Right atrium auricular region (tissue), 2 donors: ENCODE measurements at places on chromosomes 2 and 18. TPM values are rescaled to one million over a fixed set of nuclear protein-coding genes. Genes with fewer than 3 reads are reported as not detected.

DNA sequence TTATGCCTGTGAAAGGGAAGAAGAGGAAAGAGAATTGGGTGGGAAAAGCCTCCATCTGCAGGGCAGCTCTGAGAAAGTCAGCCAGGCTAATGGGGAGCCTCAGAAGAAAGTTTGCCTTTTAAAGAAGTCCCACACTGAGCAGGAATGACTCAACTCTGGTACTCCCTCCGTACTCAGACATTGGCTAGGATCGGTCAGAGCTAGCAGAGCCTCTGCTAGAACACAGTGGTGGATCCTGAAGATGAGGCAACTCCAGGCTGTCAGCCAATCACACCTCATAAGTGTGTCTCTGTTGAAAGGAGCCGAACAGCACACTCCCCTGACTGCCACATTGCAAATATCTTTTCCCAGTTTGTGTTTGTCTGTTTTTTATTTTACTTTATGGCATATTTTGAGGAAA, 96.9 kb downstream of the HNRNPLL start:
- DNase-seq: peak; percentile 76

Gene DSC1
- 75.3 TPM for total RNA-seq

DNA sequence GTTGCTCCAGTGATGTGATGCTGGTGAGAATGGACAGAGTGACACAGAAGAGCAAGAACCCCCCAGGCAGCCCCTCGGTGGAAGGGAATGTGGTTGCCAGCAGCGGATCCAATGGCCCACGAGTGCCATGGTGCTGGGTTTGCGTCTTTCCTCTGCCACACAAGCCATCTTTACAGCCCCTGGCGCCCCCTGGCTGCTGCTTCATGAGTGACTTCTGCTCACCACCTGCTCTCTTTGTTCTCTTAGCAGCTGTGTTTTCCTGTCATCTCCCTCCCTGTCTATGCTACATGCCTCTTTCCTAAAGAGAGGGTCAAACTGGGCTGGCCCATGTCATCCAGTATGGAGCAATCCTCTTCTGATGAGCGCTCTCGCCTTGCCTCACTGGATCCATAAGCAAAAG, 300.0 kb upstream of the SMIM21 start:
- no peak for DNase-seq

- no peak for DNase-seq
Observed at GRCh38 chr2:150676747-150677383, 189.4 kb upstream of the RND3 start.

DNA sequence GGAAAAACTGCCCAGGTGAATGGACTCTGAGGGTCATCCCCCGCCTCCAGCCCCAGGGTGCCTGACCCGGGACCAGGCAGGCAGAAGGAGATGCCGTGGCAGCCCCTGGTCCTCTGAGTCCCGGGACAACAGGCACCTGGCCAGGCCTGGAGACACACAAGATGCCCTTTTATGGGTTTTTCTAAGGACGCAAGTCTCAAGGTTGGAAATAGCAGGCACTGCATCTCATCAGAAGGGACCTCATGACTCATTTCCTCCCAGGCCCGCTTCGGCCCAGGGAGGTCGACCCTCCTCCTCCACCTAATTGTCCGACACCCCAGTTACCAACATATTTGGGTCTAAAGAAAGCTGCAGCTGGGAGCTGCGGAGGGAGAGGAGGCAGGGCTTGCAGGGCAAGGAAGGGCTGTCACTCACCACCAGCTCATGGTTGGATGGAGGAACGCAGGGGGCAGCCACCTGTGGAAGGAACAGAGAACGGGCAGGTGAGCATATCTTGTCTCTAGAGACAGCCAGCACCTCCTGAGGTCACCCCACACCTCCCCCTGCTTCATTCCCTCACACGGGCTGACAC, 82.9 kb downstream of the TNS1 start:
- DNase-seq: no peak

DNA sequence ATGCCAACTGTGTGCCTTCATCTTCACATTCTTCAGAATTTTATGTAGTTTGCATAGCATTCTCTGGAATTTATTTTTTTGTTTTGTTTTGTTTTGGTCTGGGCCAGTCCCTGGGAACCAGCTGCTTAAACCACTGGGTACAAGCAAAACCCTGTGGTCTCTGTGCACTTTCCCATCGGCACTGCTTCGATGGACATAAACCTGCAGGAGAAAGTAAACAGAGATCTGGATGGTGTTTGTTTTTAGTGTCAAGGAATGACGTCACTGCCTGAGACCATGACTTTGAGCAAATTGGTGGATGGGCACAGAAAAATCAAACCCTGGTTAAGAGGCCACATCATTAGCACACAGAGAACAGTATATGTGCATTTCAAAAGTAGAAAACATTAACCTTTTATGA, 64.7 kb upstream of the RASGRP3 start:
- no peak for DNase-seq

Gene IL1RN
- total RNA-seq: 0.41 TPM

Gene RNMT
- 28.9 TPM for total RNA-seq

Gene CFC1
- total RNA-seq: not detected

DNA sequence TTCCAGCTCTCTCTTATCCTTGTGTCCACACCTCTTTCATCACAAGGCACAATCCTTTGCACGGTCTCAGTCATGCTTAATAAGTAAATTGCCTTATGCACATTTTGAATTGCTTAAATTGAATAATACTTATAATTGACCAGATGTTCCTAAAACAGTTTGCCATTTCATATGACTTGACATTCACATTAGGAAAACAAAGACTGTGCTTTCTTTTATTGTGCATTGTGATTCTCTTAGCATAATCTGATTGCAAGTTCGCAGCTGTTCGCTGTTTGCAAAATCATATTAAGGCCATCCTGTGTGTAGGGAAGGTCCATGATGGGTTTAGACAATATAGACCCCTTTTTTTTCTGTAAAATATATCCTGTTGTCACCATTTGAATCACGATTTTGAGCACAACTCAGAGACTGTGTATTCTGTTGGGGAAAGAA, 75.6 kb downstream of the RNF144A start:
- DNase-seq: no peak

DNA sequence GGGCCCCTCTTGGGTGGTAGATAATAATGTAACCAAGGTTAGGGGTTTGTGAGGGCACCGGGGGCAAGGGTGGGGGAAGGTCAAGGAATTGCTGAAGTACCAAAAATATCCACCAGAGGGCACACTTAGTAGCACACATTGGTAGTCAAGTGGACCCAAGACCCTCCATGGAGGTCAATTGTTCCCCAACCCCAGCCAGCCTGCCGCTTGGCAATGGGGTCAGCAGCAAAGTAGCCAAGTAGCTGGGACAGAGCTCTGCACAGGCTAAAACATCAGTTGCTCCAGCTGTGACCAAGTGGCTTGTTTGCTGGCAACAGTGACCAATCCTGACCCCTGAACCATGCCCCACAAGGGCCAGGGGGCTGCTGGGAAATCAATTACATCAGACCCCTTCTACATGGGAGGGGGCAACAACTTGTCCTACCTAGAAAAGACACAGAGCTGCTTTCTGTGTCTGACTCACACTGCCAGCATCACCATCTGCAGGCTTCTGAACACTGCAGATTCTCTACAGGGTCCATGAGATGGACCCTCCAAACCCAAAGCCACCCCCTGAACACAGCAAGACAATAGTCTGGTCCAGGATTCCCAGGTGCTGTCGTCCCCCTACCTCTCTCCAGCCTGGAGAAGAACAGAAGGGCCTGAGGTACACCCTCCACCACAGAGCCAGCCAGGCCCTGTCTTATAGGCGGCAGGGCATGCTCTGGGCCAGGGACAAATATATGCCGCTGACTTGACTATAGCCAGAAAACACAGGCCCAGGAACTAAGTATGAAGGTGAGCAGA, 76.0 kb downstream of the EMX1 start:
- DNase-seq: peak; percentile 56

GRCh38 chr2:216689397-216689796, 6.0 kb downstream of the IGFBP5 start:
- DNase-seq: no peak

Gene KIF5C
- 1.6 TPM for total RNA-seq

Gene ERMN
- total RNA-seq: not detected

Gene FHL2
- 356 TPM for total RNA-seq

GRCh38 chr2:50615291-50615690, 416.6 kb downstream of the NRXN1 start:
- no peak for DNase-seq

- no peak for DNase-seq
Observed at GRCh38 chr2:2045141-2045540, 285.9 kb downstream of the MYT1L start.

DNA sequence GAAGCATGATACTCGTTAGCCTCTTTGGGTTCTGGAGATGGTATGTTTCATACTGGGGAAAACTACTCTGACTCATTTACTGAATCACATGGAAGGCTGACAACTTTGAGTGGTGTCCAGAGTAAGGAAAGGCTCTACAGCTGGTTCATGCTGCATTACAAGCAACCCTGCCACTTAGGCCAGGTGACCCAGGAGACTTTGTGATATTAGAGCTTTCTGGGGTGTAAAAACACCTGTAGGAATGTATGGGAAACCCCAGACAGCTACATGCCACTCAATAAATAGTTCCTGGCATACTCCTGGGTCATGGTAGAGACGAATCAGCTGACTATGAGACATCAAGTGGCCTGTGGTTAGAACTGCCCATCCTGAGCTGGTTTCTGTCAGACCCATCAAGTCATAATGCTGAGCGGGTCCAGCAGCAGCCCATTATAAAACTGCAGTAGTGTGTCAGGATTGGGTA, 21.3 kb upstream of the TCF7L1 start:
- no peak for DNase-seq

- no peak for DNase-seq
Observed at GRCh38 chr2:10424916-10425505, 23.1 kb downstream of the ODC1 start.

DNA sequence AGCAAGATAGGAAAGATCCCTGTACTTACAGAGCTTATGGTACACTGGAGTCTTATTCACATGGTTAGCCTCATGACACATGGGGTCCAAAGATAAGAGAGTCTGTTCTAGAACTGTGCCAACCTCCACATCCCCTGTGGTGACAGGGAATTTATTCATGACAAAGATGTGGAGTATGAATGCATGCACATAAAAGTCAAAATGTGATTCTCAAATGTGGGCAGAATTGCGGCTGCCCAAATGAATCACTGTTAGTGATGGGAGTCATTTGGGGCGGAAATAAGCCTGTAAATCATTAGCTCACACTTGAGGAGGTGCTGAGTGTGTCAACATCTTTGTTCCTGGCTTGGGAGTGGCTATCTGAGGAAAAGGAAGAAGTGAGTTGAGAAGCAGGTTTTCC, 560.6 kb downstream of the SLC4A3 start:
- no peak for DNase-seq

Gene IGFBP5
- total RNA-seq: 169 TPM

DNA sequence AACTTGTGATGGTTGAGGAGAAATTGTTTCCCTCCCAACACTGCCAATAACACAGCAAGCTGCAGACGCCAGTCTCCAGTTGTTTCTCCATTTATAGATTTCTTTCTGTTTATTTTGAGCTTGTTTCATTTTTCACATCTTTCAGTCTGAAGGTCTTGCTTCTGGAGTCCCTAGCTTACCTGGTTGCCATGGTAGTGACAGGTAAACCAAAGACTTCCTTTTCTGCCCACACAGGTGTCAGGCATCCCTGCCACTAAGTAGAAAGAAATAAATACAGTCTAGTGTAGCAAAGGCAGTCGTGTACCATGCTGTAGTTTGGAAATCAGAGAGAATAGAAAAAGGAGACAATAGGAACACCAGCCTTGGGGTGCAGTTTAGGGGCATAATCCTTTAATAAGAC, 82.8 kb downstream of the MARCHF4 start:
- DNase-seq: no peak

DNA sequence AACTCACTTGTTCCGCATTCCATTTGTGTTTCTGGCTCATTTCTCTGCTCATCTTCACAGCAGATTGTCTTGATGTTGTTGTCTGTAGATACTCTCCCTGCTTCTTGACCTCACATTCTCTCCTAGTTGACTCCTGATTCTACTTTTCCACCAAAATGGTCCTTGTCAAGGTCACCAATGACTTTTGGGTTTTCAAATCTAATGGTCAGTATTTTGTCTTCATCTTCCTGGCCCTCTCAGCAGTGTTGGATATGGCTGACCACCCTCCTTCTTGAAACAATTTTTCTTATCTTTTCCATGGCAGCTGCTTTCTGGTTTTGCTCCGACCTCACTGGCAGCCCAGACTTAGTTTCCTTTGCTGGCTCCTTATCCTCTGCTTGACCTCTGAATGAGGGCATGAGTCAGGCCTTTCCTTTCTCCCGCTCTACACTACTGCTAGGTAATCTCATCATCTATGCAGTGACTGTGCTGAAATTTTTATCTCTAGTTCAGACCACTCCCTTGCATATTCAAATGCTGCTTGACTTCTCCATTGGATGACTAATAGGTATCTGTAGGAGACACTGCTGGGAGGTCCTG, 386.6 kb upstream of the SPRED2 start:
- no peak for DNase-seq

DNA sequence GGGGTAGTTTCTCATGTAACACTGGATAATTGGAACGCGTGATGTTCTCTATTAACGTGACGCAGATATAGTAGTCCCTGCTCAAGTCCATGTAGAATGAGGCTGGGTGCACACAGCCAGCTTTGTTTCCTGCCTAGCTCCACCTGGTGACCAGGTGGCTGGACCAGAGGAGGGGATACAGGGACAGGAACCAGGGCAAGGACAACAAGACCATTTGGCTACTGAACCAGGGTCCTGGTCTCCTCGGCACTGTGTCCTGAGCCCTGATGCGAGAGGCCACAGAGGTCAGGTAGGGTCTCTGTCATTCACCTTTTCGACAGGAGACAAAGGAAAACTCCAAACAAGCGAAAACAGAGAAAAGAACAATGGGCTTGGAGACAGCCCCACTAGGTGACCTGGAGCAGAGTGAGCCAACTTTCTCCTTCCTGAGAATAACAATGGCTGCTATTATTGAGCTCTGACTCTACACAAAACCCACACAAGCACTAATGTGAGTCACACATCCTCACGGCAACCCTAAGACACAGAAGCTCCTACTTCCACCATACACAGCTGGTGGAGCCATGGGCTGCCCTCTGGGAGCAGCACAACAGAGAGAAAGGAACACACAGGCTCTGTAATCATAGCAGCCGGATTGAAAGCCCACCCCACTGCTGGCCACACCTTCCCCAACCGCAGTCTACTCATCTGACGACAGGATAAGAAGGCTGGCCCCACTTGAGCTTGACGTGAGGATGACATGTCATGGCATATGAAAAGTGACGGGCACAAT, 67.3 kb upstream of the TEX51 start:
- no peak for DNase-seq

Gene RFX8
- 0.35 TPM for total RNA-seq

GRCh38 chr2:135965756-135966155, 19.7 kb downstream of the DARS1 start:
- no peak for DNase-seq

GRCh38 chr2:187461294-187462261, 13.5 kb upstream of the CALCRL start:
- DNase-seq: no peak
